Bone marrow (tissue), 2 donors: ENCODE measurements at places on chromosomes 7 and 10.

- DNase-seq = no peak
Observed at GRCh38 chr7:142802301-142802700, 31.5 kb downstream of the PRSS2 start.

DNA sequence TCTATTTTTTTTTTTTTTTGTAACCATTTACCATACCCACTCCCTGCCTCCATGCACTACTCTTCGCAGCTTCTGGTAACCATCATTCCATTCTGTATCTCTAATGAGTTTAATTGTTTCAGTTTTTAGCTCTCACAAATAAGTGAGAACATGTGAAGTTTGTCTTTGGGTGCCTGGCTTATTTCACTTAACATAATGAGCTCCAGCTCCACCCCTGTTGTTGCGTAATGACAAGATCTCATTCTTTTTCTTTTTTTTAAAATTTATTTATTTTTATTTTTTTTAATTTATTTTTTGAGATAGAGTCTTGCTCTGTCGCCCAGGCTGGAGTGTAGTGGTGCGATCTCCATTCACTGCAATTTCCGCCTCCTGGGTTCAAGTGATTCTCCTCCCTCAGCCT lies 142.3 kb upstream of the PCLO start:
- DNase-seq = no peak

DNA sequence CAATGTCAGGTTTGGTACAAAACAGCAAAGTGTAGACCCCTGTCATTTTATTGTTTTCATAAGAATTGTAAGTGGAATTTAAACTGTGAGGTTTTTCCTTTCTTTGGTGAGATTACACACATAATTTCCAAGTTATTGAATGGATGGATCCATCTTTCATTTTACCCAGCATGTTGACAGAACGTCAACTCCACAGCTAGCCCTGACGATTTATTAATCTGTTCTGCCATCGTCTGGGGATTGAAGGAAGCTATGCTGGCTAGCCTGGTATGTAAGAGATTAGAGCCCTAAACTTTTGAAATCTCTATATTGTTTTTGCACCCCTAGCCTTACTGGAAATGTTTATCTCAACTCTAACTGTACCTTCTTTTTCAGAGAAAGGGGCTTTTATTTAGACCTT lies 8.6 kb downstream of the WNT16 start:
- no peak for DNase-seq

- no peak for DNase-seq
Observed at GRCh38 chr7:29033584-29033983, 75.5 kb upstream of the TRIL start.

- no peak for DNase-seq
Observed at GRCh38 chr10:128808921-128809440, 658.1 kb upstream of the MGMT start.

DNA sequence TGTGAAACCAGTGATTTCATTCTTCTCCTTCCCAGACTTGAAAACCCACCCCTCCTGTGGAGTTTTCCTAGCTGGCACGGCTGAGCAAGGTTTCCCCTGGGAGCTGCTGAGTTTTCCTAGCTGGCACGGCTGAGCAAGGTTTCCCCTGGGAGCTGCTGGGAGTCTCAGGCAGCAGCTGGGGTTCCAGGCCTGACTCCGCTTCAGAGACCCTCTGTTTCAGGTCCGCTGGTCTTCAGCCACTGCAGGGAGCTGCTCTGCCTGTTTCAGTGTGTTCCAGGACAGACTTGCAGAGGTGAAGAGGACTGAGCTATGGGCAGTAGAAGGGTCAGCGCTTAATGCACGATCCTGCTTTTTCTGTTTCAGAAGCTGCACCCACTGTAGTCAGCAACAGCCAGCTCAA lies 104.9 kb downstream of the XRCC2 start:
- DNase-seq = no peak

DNA sequence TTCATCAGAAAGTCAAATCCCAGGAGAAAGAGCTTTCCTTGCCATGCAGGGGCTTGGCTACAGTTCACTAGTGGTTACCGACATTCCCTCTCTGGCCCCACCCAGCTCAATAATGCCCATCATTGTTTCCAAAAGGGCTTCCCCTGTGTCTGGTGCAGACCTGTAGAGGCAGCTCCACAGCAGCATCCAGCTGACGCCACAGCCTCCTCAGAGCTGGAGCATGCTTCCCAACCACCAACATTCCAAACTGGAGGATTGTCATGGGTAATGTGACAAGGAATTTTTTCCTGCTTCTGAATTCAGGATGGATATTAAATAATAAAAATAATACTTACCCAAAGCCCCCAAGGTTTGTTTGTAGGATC lies 77.4 kb downstream of the ZNF365 start:
- no peak for DNase-seq

DNA sequence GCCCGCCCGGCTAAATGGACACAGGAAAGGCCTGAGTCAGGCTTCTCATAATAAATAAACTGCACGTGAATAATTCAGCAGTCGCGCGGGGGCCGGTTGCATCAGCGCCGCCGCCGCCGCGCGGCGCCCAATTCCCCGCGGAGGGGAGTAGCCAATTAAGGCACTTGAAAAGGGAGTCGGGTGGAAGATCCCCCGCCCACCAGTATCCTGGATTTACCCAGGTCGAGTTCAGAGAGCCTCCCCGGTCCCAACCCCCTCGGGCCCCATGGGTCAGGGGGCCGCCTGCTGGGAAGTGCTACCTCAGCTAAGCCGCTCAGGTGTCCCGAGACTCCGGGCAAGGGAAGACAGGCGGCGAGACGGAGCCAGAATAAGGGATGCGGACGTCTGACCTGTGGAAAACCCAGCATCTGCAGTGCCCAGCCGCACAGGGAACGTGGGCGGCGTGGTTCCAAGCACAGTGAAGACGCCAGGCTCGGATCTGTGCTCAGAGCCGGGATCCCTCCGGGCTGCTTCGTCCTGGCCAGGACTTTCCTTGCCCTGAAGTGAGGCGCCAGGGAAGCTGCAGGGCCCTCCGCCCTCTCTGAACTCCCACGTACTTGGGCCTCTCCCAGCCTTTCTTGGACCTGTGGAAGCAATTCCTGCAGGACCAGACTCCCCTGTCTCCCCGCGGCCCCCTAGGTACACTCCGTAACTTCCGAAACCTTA lies 7.3 kb upstream of the LBX1 start:
- DNase-seq = no peak

- DNase-seq = no peak
Observed at GRCh38 chr7:35691827-35692307, 3.1 kb downstream of the HERPUD2 start.

DNA sequence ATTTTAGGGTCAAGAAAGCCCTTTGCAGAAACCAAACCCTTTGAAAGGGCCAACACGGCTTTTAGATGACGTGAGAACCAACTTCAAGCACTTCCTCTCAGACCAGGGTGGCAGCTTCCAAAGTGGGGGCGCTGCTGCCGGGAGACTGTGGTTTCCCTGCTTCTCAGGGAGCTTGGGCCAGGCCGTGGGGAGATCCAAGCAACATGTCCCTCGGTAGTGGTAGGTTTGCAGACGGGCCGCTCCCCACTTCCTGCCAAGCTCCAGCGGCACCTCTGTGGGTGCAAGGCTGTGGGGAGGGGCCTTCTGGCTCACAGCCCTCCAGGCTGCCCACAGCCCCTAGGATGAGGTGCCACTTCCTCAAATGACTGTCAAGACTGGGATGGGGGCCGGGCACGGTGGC lies 132.4 kb downstream of the FAM53B start:
- DNase-seq = peak; percentile 81

DNA sequence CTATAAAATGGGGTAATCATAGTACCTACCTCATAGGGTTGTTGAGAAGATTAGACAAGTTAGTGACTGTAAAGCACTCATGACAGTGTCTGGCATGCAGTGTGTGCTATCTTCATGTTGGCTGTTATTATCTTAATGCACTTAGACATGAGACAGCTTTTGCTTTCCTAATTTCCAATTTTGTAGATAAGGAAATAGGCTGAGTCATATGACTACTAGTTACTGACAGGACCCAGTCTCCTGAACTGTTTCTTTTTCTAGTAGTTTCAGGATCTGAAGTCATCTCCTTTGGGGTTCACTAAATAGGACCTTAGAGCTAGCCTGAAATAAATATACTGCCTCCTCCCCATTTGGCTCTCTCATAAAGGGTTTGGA lies 74.2 kb downstream of the SNX10 start:
- no peak for DNase-seq

GRCh38 chr7:590731-591551 lies 71.3 kb upstream of the PDGFA start:
- DNase-seq = no peak

DNA sequence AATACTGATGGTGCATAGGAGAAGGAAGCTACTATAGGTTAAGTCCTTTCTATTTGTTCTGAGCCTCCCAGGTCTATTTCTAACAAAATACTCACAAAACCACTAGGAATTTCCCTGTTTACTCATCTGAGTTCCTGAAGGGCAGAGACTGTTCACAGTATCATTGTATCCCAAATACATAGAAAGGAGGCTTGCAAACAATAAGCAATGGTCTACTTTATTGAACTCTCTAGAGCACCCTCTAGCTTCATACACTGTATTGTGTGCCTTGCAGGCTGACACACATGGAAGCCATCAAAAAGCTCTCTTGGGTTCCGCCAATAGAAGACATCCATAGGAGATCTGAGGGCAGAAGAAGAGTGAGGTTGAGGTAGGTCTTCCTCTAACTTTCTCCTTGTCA lies 826.1 kb downstream of the GRM8 start:
- DNase-seq = no peak

- DNase-seq = no peak
Observed at GRCh38 chr10:93393211-93393610, 88.9 kb downstream of the MYOF start.

DNA sequence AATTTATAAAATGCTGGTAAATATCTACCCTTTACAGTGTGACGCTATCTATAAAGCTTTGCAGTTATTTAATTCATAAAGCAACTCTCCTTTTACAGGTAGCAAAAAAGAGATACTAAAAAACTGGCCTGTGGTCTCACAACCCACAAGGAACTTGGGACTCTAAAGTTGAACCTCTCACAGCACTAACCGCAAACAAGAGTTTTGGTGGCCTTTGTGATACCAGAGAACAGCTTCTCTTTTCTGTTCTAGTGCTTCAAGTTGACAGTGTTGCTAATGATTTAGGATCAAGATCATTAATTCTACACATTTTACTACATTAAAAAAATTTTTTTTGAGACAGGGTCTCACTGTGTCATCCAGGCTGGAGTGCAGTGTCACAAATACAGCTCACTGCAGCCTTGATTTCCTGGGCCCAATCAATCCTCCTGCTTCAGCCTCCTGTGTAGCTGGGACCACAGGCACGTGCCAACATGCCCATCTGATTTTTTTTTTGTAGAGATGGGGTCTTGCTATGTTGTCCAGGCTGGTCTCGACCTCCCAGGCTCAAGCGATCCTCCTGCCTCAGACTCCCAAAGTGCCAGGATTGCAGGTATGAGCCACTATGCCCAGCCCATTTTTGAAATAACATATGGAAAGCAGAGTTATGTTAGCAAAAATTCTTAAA lies 56.0 kb upstream of the ST8SIA6 start:
- no peak for DNase-seq

GRCh38 chr7:22651534-22652243 lies 75.3 kb upstream of the IL6 start:
- DNase-seq = no peak

GRCh38 chr7:27944643-27945042 lies 204.7 kb downstream of the TAX1BP1 start:
- DNase-seq = no peak

DNA sequence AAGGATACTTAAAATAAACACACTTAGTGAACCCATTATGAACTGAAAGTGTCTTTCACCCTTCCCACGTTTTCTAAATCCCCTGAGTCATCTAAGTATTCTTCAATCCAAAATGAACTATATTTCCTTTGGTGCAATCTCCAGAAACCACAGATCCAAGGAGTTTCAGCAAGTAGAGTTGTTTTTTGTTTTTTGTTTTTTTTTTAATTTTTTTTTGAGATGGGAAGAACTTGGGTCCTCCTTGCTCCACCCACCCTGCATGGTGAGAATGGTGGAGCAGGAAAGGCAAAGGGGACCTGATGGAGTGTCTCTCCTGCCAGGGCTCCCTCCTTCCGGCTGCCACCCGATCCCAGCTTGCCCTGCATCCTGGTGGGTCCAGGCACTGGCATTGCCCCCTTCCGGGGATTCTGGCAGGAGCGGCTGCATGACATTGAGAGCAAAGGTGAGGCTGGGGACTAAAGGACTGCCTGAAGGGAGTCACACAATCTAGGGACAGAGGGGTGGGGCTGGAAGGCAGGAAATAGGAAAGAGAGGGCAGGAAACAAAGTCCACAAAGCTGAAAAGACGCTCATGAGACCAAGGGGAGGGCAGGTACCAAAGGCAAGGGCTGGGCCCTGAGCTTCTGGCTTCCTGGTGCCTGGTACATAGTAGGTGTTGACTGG lies 12.1 kb downstream of the ATG9B start:
- no peak for DNase-seq

DNA sequence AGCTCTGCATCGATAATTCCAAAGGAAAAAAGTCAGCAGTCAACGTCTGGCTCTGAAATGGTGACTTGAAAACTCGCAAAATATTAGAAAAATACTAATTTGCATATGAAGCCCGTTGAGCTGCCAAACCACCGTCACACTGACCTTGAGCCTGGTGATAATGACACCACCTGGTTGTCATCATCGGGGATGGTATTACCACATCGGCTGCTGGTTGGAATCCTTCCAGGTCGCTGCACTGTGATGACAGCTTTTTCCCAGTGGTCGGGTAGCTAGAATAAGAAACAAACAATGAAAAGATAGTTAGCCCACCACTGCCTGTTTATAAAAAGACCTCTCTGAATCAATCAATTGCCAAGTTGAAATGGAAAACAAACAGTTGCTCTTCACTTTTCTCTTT lies 41.6 kb downstream of the LAMB1 start:
- no peak for DNase-seq

GRCh38 chr10:131231965-131232541 lies 79.5 kb downstream of the TCERG1L start:
- DNase-seq = no peak

- no peak for DNase-seq
Observed at GRCh38 chr10:75189266-75190096, 21.1 kb upstream of the VDAC2 start.

DNA sequence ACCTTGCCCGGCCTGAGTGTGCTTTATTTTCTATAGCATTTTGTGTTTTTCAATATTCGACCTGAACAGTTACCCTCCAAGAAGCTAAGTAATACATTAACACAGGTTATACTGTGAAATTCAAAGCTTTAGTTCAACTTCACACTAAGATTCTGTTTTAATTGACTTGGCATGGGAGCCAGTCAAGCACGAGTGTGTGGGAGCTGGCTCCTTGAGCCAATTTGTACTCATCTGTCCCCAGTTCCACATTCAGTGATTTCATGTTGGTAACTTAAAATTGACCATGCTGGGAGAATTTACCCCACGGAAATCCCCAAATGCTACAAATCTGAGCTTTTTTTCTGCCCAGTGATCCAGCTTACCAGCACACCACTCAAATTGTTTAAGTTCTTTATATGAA lies 20.3 kb downstream of the TSPAN12 start:
- DNase-seq = no peak

- DNase-seq = no peak
Observed at GRCh38 chr7:137546671-137547070, 203.1 kb upstream of the PTN start.

GRCh38 chr7:6628045-6628444 lies 9.1 kb upstream of the ZNF316 start:
- no peak for DNase-seq
